Astrocyte of the cerebellum (primary cell): ENCODE measurements at places on chromosomes 11 and 22.
A peak's percentile ranks its signal among the peaks of the same experiment; 100 is the strongest.

DNA sequence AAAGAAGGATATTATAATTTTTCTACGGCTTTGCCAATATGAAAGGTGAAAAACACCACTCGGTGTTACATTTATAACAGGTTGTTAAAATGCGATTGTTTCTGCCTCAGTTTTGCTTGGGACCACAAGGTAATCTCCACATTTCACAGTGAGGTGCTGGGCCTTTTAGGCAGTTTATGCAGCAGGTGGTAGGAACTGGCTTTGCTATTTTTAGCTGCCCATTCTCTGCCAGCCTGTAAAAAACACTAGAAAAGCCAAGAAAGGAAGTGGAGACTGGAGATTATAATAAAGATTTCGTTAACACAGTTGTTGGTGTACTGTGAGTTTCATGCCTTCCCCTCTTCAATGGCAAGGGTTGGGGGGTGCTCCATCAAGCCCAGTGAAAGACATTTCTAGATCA lies 8.0 kb upstream of the MRPL16 start:
- DNase-seq, result no peak

DNA sequence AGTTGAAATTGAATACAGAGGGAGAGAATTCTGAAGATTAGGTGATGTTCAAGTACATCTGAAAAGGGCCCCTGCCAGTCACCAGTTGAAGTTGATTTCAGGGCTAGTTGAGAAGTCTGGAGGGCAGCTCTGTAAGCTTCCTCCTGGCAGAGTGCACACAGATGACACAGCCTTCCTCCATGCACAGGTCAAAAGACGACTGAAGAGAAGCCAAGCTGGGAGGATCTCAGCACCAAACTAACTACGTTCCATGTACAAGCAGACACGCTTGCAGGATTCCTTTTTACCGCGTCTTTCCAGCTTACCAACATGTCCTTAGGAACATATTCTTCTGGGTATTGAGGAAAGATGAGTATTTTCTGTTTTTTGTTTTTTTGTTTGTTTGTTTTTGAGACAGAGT lies 7.9 kb downstream of the BARX2 start:
- DNase-seq, result no peak

DNA sequence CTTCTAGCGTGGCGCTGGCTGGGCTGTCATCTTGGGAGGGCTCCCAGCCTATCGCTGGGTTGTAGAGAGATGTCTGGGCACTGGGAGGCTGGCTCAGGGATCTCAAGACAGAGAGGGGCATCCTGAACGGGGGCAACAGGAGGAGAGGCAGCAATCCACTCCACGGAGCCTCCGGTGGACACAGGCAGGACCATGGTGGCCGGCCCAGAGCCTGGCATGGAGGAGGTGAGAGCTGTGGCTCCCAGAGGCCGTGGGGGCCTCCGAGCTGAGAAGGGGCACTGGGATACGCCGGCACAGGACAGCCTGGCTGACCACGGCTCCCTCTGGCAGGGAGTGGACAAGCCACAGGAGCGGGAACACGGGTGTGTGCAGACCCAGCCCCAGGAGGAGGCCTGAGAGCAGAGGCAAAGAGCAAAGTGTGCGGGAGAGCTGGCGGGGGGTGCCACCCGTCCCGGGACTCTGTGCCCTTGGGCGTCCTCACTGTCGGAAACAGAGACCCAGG lies 9.1 kb downstream of the MRGPRF start:
- DNase-seq, result no peak

- no peak for DNase-seq
Measured at GRCh38 chr11:106848526-106848925, 169.8 kb downstream of the GUCY1A2 start.

DNA sequence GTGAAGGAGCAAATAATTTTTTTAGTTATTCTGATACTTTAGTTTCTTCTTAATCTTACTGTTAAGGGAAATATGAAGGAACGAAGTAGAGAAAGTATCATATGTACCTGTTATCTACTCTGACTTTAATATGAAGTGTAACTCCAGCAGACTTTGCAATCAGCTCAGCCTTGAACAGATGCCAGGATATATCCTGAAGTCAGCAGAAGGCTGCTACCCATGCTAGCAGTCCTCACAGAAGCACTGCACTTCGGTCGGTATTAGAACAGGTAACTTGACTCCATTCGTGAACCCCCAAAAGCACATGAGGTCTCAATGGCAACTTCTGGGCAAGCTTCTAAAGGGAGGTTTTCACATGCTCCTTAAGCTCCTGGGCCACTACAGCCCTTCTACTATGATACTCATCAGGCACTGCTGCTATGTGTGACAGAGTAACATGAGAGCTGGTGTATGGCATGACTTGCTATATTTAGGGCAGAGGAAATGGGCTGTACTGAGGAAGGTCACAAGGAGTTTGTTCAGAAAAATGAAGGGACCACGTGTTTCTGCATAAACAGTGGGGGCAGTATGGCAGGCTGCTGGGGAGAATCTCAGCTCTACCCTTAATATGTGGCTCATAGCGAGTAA lies 344.1 kb downstream of the SOX6 start:
- no peak for DNase-seq

DNA sequence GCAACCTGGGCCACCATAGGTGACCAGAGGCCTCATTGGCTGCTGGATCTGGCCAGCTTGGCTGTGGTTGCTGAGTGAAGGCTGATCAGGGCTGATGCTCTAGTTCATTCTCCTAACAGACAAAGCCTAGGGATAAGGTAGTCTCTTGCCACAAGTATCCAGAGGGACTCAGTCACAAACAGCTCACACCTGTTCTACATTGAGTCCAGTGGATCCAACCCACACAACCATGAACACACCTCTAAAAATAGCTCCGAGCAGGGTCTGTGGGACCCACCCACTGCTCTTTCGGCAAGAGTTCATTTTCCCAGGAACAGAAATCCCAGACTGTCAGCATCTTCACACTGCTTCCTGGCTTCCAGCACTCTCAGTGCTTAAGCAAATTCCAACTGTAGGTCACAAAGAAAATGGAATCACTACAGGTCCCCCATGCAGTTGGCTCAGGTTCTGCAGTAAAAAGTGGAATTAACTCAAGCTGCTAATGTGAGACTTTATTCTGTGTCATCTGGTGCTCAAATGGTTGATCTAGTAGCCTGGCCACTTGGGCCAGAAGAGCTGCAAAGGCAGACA lies 67.3 kb downstream of the PPFIBP2 start:
- no peak for DNase-seq

GRCh38 chr22:45878901-45879551 lies 97.9 kb downstream of the WNT7B start:
- DNase-seq, result no peak

- no peak for DNase-seq
Measured at GRCh38 chr11:117492578-117493251, 165.1 kb downstream of the CEP164 start.

DNA sequence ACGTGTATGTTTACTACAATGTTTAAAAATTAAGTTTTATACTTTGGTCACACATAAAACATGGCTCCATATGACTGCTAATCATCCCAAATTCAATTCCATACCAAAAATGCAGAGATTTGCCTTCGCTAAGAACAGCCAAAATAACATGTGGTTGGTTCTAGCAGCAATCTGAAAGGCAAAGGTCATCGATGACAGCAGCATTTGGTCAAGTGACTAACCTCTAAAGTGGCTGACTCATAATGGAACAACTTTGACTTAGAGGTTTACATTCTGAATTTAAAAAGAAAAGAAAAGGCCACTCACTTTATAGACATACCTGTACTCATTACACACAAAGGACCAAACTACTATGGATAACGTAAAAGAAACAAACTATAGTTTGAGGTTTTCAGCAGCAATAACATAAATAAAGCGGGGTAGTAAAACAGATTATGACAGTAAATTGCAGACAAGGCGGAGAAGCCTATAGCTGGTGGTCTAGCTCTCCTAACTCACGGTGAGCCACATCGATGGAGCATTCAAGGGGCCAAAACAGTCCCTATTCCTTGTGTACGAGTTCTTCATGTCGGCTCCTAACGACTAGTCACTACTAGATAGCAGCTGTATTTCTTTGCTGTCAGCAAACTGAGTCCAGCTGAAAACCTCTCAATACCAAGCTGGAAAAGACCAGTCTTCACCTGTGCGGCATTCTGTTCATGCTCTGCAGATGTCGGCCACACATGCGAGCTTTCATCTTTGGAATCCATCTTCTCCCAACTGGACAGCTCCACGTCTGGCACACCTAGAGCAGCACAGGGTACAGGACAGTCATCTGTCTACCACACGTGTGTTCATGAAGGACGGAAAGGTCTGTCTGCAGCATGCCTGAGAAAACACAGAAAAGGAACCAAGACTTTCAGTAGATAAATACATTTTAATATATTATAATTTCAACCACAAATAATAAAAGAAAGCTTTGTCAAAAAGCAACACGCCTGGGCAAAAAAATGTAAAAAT lies 42.1 kb downstream of the PRDM10 start:
- peak; percentile 78 for DNase-seq

DNA sequence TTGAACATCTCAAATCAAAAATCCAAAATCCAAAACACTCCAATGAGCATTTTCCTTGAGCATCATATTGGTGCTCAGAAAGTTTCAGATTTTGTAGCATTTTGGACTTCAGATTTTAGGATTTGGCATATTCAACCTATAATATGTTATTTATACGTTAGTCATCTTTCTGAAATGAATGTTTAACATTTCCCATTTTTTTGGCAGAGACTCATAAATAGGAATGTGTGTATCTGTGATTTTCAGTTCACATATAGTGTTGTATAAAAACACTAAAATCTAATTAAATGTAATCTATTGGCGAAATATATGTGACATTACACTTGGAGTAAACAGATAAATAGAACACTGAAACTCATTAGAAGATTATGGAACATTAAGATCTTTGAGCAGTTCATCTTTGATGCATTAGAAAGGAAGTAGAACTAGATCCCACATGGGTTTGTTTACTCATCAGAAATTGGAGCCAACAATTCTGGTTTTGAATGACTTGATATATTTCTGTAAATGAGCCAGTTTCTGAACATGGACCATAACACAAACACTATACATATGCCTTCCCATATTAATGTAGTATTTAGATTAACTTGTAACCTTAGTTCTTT lies 153.1 kb downstream of the UVRAG start:
- DNase-seq, result no peak

DNA sequence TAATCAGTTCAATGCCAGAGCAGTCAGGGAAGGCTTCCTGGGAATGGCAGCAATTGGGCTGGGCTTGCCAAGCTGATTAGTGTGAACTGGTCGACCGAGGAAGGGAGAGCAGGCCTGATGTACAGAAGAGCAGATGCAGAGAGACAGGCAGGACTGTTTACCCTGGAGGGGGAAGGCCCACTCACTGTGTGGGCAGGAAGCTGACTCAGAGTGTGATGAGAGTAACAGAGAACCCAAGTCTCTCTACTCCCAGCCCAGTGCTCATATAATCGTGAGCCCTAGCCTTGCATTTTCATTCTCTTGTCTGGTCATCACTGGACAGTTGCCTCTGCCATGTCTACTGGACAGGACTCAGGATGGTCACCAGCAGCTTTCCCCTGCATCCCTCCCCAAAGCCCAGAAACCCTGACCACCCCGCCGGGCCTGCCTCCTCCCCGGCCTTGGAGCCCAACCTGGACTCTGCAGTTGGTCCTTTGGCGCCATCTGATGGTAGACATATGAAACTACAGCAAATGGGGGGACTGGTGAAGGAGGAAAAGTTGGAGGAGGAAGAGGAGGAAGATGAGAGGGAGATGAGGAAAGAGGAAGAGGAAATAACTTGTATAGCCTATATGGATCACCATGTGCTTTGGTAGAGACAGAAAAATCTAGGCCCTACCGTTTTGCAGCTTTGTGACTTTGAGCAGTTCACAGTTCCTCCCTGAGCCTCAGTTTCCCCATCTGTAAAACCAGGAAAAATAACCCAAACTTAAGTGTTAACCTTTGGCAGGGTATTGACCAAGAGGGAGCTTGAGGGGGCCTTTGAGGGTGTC lies 43.4 kb upstream of the PRDM11 start:
- peak; percentile 36 for DNase-seq

GRCh38 chr11:2074266-2074825 lies 64.8 kb downstream of the IGF2 start:
- DNase-seq, result no peak

DNA sequence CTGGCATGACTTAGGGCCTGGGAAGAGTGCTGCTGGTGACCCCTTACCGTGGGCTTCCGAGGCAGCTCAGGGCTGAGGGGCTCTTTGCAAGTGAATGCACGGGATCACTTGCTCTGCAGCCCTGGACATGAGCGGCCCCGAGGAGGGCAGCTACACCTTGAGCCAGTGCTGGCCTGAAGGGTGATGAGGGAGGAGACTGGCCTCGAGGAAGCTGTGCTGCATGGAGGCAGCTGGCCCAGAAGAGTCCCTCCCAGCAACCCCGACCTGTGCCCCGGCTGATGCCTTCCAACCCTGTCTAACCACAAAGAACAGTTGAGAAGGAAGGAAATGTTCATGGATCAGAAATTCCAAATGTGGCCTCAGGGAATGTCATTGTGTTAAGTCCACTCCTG lies 45.2 kb downstream of the TBX1 start:
- DNase-seq, result no peak

DNA sequence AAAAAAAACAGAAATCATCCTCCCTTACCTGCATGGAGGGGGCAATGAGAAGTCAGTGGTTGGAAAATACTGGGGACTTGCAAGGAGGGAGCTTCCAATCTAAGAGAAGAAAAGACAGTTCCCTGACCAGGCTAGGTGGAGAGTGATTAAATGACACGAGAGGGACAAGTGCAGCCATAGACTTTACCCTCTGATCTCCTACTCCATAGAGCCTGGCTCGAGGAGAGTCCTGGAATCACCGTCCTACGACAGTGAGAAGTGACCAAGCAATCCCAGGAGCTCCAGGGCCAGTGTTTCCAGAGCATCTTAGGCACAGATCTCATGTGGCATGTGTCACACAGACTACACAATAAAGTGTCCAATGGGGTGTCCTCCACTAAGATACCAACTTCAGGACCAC lies 25.7 kb downstream of the MYH9 start:
- no peak for DNase-seq

DNA sequence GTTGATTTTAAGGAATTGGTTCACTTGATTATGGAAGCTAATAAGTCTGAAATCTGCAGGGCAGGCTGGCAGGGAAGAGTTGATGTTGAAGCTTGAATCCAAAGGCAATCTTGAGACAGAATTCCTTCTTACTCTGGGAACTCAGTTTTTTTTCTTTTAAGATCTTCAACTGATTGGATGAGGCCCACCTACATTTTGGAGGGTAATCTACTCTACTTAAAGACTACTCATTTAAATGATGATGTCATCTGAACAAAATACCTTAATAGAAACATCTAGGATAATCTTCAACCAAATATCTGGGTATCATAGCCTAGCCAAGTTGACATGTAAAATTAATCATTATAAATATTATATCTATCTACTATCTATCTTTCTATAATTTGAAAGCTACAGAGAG lies 163.2 kb downstream of the PGR start:
- no peak for DNase-seq
